CD4-positive, CD25-positive, alpha-beta regulatory T cell (primary cell): ENCODE measurements at places on chromosomes 7 and 10.

GRCh38 chr7:15236952-15237351 is 324.9 kb downstream of the AGMO start:
- no peak for DNase-seq

DNA sequence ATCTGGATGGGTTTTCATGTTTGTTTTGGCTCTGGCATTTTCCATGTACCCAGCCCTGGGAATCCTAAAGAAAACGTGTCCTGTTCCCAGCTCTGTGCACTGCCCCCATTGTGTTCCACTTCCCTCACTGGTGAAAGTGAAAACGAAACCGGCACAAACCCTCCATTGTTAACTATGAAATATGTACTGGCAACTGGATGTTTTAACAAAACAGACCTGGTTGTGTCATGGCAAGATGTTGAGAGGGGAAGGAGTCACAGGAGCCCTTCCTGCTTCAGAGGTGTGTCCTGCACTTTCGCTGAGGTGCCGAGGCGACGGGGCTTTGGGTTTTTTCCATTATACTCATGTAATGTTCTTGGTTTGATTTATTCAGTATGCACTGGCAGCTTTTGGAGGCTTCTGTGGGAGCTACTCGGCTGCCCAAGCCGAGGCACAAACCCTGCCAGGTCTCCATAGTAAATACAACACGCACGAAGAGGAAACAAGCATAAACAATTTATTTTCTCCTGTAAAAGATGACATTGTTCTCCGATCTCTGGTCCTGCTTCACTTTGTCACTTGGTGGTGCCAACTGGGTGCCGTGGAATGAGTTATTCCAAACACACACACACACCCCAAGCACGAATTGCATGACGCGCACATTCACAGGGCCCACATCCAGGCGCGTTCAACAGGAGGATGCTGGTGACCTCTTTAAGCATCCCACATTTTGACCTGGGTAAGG is 118.2 kb downstream of the CDK6 start:
- peak; percentile 52 for DNase-seq

- no peak for DNase-seq
Observed at GRCh38 chr10:15681076-15681475, 38.6 kb downstream of the ITGA8 start.

- DNase-seq, result no peak
Observed at GRCh38 chr7:158072991-158073730, 514.5 kb downstream of the PTPRN2 start.

DNA sequence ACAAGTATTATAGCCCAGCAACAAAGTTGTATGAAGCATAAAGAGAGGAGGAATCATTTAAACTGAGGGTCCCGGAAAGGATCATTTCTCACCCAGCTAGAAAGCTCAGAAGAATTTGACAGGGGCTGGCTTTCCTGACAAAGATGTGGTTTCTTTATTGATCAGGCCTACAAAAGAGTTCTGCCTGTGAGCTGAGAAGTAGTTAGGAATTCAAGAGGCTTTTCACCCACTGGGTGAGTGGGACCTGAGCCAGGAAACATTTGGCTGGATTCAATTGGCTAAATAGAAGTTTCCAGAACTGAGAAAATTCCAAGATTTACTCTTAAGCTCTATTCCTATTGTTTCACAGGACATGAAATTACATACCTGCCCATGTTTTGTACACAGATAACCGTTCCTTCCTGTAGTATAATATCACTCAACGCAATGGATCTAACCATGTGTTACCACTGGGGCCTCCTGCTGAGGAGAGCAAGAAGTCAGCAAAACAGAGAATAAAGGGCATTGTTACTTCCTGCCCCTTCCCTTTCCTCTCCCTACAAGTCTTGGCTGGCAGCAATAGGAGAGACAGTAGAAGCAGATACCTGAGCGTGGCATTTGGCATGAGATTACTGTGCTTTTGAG is 53.9 kb upstream of the PAPSS2 start:
- DNase-seq, result no peak

DNA sequence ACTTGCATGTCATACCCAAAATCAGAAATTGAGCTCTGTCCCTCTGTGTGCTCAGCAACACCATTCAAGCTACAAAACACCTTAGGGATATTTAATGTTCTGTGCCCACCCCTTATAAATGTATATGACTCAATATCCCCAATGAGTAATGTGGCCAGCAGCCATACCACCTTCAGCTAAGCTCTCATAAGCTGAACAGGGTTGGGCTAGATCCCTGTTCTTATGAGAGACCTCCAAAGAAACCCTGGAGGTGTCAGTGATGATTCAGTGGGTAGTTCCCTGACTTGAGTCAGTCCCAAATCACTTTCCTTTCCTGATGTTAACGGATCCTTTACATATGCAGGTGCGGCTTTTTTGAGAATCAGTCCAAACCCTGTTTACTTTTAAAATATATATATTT is 253.8 kb downstream of the CREB5 start:
- DNase-seq, result no peak

DNA sequence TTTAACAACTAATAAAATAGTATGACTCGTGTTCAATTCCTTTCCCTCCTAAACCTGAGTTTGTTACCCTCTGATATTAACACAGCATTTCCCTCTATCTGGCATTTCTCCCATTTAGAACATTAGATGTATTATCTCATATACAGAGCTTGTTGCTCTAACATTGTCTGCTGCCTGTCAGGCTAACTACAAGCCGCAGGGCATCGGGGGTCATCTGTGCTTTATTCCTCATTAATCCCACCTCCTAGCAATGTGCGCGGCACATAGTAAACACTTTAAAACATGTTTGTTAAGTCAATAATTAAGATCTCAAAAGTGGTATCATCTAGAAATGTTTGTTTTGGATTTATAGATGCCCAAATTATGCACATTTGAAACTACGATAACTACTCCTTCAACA is 52.9 kb upstream of the NEBL start:
- no peak for DNase-seq

- DNase-seq, result no peak
Observed at GRCh38 chr10:113661332-113661731, 2.5 kb downstream of the NRAP start.

DNA sequence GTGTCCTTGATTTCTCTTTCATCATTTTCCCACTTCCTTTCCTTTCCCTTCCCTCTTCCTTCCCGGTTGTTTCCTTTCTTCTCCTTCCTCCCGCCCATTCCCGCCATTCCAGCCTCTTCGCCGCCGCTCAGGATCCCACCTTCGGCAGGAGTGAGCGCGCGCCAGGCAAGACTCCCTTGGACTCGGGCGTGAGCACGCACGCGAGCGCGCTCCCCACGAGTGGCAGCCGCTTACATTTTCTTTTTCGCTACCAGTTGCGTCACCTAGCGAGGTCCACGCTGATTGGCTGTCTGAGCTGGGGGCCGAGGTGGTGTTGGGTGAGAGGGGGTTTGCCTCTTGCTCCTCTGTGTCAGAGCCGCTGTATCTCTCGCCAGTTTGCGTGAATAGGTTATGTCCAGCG is 11.8 kb downstream of the ZAN start:
- DNase-seq, result peak; percentile 3

- no peak for DNase-seq
Observed at GRCh38 chr7:98288064-98288823, 6.8 kb downstream of the BRI3 start.

- DNase-seq, result no peak
Observed at GRCh38 chr7:115350764-115351163, 428.9 kb downstream of the MDFIC start.

- no peak for DNase-seq
Observed at GRCh38 chr7:95737828-95738505, 34.4 kb upstream of the DYNC1I1 start.

- DNase-seq, result no peak
Observed at GRCh38 chr7:32957326-32958045, at the start of gene FKBP9. Gene FKBP9 (plus strand): TSS chr7:32957440. CDS start chr7:32957574, 134 bp downstream.

DNA sequence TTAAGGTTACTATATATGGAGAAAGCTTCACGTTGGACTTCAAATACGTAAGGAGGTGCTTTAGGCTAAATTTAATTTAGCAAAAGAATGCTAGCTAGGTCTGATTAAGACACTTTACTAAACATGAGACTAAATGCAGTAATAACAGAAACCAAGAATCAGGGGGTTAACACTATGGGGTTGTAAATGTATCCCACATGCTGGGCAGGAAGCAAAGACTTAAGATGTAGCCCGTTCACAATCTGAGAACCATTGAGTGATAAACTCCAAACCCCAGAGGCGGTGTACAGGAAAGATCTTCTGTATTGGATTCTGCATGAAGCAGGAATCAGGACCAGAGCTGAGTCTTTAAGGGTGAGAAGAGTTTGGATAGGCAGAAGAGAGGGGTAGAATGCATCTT is 60.4 kb downstream of the FZD1 start:
- no peak for DNase-seq

- DNase-seq, result no peak
Observed at GRCh38 chr7:93374345-93374940, 142.3 kb downstream of the VPS50 start.

- DNase-seq, result no peak
Observed at GRCh38 chr7:128069373-128070364, 38.4 kb upstream of the LRRC4 start.

- DNase-seq, result no peak
Observed at GRCh38 chr10:67603086-67603485, 92.9 kb downstream of the CTNNA3 start.

GRCh38 chr7:2078899-2079298 is 153.8 kb downstream of the MAD1L1 start:
- DNase-seq, result no peak

- no peak for DNase-seq
Observed at GRCh38 chr7:1639532-1640175, 30.4 kb upstream of the ELFN1 start.

DNA sequence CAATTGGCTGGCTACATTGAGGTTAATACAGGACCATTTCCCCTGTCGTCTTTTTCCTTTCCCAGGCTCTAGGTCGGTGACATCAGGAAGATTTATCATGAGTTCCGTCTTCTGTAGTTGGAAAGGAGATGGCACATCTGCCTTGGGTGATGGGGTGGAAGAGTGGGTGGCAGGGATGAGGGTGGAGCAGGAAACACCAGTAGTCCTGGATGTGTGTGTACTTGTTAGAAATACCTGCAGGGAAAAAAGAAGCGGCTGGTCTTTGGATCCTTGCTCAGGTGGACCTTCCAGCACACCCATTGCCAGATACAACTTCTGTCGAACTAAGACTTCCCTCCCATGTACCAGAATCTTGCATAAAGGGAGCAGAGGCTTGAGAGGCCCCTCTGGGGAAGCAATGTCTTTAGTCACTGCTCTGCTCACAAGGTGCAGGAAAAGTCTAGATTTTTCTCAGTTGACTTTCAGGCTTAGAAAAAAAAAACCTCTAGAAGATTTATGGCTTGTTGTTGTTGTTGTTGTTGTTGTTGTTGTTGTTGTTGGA is 516.8 kb upstream of the GALNT17 start:
- DNase-seq, result no peak

GRCh38 chr7:27962273-27962672 is 218.3 kb downstream of the JAZF1 start:
- no peak for DNase-seq

DNA sequence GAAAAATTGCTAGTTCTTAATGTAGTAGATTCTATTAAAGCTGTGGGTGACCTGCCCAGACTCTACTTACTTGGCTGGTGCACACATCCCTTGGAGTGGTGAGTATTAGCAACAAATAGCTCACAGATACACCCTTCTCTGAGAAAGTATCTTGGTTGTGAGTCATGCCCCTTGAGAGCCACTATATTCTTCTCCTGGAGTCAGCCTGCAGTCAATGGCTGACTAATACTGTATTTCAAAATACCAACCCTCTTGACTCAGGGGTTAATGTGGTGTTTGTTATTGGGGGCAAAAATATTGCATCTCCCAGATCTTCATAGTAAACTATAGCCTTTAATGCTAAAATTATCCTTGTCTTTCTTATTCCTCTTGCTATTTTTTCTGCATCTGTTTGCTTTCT is 354.9 kb downstream of the BMPER start:
- DNase-seq, result no peak

GRCh38 chr7:77525231-77525630 is 11.9 kb upstream of the PTPN12 start:
- no peak for DNase-seq

DNA sequence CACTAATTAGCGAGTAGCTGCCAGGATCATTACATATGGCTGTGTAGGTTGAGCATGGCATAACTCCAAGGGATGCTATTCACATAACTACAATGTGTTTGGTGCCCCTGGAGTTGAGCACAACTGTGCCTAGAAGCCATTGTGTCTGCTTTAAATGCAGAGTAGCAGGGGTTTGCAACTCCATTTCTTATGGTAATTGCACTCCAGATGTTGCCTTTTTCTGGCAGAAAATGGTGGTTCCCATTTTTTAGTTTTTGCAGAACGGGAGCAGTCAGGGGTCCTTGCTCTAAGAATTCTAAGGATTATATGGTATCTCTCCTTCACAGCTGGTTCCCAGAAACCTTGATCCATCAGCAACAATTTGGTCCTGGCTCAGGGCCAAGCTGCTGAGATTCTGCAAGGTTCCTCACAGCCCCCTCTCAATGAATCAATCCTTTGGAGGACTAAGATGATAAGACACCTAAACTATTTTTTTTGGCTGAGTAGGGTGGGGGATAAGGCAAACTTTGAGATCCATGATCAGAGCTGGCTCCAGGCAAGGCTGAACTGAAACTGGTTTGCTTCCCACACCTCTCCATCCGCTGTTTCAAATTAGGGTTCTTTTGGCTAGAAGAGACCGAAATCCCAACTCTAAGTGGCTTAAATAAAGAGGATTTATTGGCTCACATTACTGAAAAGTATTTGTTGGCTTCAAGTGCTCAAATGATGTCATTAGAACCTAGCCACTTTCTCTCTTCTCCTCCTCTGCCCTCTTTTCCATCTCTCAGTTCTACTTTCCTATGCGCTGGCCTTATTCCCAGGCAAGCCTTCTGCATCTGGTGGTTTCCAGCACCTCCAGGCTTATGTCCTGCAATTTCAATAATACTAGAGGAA is 97.5 kb upstream of the CCDC6 start:
- DNase-seq, result no peak

- DNase-seq, result peak; percentile 27
Observed at GRCh38 chr10:6239213-6239991, 36.7 kb downstream of the PFKFB3 start.

DNA sequence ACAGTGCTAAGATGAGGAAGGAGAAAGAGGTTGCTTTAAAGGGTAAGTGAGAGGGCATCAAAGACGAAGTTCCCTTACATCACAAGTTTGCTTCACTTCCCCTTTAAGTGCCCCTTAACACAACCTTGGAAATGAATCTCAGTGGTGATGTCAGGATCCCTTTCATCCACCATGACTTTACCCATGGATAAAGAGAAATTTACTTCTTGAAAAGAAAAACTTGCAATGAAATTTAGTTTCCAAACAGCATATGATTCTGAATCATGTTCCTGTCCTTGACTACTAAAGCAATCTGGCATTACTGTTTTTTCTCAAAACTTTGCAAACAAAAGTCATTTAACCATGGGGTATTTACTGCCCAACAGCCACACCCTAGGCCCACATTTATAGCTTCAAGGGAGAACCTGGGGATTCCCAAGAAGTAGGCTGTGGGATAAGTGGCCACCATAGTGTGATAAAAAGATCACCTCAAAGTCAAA is 135.9 kb downstream of the ITGB8 start:
- no peak for DNase-seq

- no peak for DNase-seq
Observed at GRCh38 chr10:404346-404745, 269.1 kb downstream of the ZMYND11 start.
